Omental fat pad (tissue), 4 donors: ENCODE measurements at places on chromosomes 6 and 20. TPM values are rescaled to one million over a fixed set of nuclear protein-coding genes. Genes with fewer than 3 reads are reported as not detected.

Gene HUS1B
- total RNA-seq: 5.4 TPM

GRCh38 chr20:35698298-35699126 lies 640 bp downstream of the NFS1 start:
- DNase-seq: no peak

Gene SH3BGRL2
- 51.2 TPM for total RNA-seq

- DNase-seq: no peak
These were observed 12.8 kb downstream of the KCTD20 start for GRCh38 chr6:36455486-36456027.

Gene C20orf141
- 1.4 TPM for total RNA-seq

DNA sequence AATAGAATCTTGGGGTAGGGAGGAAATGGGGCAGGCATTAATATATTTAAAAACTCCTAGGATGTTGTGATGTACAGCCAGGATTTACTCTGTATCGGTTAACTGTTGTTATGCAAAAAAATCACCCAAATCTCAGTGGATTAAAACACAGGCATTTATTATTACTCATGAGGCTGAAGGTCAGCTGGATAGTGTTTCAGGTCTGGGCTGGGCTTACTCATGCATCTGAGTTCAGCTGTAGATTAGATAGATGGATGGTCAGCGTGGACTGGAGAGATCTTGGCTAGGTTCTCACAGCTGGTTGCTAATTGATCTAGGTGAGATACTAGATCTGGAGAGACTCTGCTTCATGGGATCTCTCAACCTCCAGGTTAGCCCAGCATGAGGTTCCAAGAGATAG lies 131.4 kb downstream of the BTBD3 start:
- no peak for DNase-seq
